CD4-positive, alpha-beta T cell treated with Interleukin-15 for 1 hour (primary cell): ENCODE measurements at places on chromosomes 1 and 21.

DNA sequence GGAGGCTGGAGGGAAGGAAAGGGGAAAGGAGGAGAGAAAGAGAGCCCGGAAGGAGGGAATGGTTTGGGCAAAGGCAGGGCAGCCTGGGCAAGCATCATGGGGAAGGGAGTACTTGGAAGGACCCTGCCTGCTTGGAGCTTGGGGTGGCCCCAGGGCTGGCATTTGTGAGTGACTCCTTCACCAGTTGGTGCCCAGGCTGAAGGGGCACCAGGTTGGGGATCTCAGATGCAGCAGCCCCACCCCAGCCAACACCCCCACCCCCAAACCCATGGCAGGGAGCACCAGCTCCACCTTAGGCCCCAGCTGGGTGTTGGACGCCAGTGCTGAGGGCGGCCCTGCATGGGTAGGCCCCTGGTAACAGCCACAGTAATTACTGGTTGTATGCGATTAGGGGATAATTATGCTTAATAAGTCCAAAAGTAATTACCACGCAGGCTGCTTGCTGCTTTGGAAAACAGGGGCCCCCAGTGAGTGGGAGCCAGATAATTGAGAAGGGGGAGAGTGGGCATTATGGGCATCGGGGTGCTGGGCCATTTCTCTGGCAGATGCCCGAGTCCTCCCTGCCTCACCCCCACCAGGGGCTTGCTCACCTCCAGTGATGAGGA lies 78.3 kb downstream of the VWA5B1 start:
- DNase-seq: no peak

GRCh38 chr1:151238467-151238739 lies 16.1 kb upstream of the PSMD4 start:
- no peak for DNase-seq

DNA sequence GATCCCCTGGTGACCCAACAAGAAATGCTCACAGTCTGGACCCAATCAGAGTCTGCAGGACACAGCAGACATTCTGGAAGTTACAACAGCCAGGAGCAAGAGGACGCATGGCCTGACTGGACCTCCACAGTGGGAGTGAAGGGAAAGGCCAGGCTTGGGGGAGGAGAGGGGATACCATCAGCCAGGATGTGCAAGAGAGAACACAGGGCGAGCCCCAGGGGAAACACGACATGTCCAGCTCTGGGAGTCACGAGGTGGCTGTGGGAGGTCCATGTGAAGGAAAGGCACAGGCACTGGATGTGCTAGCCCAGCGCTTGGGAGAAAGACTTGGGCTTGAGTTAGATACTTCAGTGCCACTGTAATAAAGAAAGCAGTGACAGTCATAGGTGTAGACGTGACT lies 87.3 kb downstream of the HSF2BP start:
- no peak for DNase-seq

DNA sequence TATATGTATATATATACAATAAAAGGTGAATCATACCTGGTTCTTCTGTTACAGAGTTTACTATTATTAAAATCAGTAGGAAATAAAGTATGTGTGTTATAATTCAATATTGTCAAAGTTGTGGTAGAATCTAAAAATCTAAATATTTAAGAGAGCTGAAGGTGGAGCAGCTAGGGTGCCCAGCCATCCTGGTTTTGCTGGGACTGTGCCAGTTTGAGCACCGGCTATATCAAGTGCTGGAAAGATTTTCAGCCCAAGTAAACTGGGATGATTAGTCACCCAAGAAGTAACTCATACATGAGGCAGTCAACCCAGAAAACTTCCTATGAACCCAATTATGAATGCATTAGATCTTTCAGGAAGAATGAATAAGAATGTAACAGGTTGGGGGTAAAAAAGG lies 16.9 kb upstream of the KRTAP19-5 start:
- no peak for DNase-seq

DNA sequence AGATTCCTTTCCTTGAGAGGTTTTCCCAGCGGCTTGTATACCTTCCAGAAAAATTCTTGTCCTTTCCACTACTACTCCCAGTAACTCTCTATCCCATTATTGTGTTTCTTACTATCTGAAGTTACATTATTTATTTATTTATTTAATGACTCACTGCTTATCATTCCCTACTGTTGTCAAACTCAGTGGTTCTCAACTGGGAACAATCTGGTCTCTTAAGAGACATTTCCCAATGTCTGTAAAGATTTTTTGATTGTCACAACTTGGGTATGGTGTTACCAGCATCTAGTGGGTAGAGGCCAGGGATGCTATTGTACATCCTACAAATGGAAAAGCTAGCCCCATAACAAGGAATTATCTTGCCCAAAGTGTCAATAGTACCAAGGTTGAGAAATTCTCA lies 771.5 kb upstream of the ADGRL2 start:
- no peak for DNase-seq

DNA sequence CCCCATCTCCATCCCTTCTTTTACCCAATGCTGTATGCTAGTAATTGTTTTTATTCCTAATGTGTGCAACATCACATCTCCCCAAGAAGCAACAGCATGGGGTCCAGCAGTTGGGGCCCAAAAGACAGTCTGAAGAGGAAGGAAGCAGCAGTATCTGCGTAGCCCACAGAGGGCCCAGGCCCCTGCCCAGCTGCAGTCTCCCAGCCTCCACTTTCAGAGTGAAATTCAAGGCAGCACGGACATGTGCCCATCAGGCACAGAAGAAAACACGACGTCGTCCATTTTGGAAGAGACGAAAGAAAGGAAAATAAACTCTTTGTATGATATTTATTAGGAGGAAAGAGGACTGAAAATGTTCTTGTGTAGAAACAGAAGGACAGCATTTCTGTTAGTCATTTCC lies 37.4 kb downstream of the NCF2 start:
- DNase-seq: no peak

DNA sequence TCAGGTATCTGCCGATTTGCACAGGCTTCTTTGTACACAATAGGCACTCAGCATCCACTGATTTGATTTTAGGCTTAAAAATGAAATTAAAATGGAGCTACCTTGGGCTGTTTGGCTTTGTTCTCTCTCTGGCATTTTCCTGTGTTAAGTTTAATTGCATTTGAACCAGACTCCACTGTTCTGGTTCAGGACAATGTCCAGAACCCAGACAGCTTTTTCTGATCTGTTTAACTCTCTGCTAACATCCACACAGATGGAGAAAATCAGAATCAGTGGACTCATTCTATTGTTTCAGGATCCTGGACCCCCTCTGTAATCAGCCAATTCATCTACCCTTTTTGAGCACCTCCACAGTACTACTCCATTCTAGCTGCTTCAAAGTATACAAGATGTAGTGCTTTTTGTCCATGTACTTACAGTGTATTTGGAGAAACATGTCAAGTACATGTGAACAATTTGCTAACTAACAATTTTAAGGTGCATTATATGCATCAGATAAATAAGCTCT lies 248.1 kb downstream of the PTBP2 start:
- no peak for DNase-seq

DNA sequence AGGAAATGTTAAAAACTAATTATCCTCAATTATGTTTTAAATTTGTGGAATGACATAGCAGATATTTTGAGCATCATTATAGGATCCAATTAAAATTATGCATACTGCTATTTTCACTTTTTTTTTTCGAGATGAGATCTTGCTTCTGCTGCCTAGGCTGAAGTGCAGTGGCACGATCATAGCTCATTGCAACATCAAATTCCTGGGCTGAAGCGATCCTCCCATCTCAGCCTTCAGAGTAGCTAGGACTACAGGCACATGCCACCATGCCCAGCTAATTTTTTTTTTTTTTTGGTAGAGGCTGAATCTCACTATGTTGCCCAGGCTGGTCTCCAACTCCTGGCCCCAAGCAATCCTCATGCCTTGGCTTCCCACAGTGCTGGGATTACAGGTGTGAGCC lies 11.3 kb upstream of the SLC1A7 start:
- no peak for DNase-seq

GRCh38 chr1:13960375-13960987 lies 260.5 kb downstream of the PRDM2 start:
- peak; percentile 39 for DNase-seq

GRCh38 chr1:85398391-85399064 lies 66.4 kb downstream of the DDAH1 start:
- DNase-seq: no peak

DNA sequence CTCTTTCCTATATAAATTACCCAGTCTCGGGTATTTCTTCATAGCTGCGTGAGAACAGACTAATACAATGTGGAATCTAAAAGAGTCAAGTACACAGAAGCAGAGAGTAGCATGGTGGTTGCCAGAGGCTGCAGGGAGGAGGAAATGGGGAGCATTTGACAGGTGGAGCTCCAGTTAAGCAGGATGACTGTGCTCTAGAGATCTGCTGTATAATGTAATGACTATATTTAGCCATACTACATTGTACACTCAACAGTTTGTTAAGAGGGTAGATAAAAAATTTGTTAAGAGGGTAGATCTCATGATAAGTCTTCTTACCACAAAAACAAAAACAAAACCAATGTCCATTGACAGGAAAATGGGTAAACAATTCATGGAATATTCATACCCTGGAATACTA lies 82.1 kb downstream of the MT1HL1 start:
- no peak for DNase-seq

DNA sequence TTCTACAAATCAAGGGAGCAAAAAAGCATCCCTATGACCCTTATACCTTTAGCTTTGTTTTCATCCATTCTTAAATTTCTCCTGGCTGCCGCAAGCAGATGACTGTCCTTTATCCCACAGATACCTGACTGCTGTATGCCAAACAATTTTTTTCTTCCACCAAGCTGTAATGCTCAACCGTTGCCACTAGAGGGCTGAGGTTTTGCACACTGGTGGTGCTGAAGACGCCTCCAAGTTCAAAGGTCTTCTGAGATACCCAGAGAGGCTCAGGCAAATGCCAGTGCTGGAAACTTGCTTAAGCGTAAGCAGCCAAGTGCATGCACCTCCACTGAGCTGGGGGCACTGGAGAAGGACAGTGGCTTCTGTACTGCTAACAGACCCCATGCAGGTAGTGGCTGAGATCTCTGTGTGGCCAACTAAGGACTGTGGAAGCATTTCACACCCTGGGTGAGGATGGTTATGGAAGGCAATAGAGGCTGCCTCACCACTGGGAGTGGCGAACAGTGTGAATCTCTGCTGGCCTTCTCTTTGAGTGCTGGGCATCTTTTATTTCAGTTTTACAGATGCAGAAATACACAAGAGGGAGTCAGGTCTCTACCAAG lies 28.5 kb downstream of the CNIH3 start:
- DNase-seq: peak; percentile 39

DNA sequence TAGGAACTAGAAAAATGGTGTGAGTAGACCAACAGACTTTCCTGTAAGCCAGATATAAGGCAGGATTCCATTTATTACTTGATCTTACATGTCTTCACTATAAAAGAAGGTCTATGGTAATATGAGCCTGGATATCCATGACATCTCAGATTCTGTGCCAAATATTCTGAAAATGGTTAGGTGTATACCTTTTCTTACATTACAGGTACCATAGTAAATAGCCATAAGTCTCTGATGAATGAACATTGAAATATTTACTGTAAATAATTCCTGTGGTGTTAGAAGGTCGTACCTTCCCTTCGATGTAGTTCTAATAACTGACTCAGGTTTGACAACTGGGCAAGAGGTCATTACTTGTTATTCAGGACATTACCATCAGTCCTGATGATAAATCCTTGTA lies 657.9 kb downstream of the BRINP3 start:
- DNase-seq: no peak

DNA sequence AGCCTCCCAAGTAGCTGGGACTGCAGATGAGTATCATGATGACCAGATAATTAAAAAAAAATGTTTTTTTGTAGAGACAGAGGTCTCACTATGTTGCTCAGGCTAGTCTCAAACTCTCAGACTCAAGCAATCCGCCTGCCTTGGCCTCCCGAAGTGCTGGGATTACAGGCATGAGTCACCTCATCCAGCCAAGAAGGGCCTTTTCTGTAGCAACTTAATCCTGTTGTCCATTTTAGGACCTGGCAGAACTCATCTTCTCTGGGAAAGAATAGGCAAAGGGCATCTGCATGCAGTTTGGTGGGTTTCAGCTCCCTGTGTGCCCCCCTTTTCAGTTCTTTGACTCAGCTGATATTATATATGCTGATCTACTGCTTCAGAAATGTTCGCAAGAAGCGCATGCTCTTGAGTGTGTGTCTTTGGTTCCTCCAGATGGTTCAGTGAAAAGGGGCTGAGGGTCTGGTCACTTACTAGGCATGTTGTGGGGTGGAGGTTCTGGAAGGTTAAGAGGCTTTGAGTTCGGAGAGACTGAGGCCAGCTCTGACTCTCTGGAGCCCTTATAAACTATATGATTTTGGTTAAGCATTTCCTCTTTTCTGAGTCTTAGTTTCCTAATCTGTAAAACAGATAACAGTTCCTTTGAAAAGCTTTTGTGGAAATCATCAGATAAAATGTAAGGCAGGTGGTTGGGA lies 19.4 kb upstream of the SRSF4 start:
- no peak for DNase-seq

- DNase-seq: no peak
Observed at GRCh38 chr1:235339746-235340145, 11.4 kb downstream of the GGPS1 start.
